MG63 (cell line): ENCODE measurements at places on chromosomes 11 and 22. TPM values are rescaled to one million over a fixed set of nuclear protein-coding genes. Genes with fewer than 3 reads are reported as not detected.

DNA sequence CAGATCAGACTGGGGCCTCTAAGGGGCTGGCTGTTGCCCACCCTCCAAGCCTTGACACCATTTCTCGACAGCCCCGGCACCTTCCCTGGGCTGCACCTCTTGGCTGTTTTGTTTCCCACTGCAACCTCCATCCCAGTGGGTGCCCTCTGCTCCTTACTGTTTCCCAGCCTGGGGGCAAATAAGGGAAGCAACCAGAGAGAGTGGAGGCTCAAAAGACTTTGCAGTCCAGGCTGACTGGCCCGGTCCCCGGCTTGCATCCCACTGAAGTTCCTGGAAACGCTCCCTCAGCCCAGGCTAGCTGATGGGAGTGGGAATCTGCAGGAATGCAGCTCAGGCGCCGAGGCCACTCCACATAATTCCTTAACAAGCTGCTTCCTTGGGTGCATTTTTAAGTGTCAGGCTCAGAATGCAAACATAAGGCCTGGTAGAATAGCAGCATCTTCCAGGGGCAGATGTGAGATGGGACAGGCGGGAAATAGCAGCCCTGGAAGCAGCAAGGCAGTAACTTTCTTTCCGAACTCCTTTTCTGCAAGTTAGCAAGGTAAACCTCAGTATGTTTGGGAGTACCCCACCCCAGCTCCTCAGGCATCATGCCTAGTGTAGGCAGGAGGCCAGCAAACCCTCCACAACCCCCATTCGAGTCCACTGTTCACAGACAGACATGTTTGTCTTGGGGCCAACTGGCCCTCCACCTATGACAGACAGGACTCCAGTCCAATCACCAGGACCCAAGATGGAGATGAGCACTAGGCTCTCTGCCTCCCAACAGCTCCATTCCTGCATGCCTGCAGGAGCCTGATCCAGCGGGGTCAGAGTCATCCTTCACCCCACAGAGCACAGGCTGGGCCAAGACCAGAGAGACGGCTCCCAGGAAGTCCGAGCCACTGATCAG is 39.3 kb downstream of the RPL27A start:
- DNase-seq = no peak

Gene MMP13
- total RNA-seq = not detected in 2 replicates

- peak; percentile 19 for DNase-seq
Observed at GRCh38 chr11:86548271-86548917, 124.0 kb downstream of the ME3 start.

GRCh38 chr11:14308897-14309387 is 50.0 kb downstream of the RRAS2 start:
- DNase-seq = no peak

Gene CRACR2B
- total RNA-seq = not detected in 2 replicates

DNA sequence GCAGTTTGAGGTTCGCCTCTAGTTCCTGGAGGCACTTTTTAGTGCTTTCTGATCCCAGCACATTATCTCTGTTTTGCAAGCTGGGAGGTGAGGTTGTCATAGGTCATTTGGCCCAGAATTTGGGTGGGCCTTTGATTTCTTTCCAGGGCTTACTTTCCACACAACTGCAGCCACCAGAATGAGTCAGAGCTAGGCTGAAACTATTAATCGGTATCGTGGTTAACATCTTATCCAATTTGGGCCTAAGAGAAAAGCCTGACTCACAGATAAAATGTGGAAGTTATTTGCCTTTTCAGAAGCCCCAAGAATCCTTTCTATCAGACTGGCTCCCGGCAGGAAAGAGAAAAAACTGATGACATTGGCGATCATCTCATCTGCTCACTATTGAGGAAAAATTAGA is 166.4 kb downstream of the KIRREL3 start:
- peak; percentile 44 for DNase-seq

- no peak for DNase-seq
Observed at GRCh38 chr22:49103314-49104059, 724.2 kb downstream of the BRD1 start.

DNA sequence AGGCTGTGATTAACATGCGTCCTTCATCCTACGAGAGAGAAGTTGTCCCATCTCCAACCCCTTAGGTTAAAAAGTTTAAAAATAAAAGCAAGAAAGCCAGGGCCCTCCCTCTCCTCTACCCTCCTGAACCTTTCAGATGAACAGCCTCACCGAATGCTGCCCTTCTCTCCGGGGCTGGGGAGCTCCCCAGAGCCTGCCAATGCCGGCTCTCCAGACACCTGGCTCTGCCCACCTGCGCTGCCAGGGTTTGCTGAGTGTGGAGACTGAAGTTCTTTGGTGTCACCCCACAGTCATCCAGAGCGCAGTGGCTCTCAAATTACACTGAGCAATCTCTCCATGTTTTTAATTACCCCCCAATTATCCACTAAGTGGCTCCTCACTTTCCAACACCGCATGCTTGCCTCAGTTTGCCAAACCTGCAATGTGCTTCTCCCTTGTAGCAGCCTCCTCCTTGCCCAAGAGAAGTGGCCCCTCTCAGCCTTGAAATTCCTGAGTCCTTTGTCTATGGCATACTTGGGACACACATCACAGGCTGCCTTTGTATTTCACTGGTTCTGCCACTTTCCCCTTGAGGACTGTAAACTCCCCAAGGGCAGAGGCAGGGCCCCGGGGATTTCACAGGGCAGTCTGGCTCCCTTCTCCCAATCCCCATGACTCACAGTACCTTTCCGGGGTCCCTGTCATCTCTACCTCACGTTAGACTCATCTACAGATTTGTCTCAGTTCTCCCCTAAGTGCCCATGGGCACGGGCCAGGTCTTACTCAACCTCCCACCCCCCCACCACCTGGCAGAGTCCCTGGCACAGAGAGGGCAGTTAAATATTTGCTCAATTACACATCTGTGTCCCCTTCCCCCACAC is 2.0 kb downstream of the MYH9 start:
- peak; percentile 86 for DNase-seq

- DNase-seq = no peak
Observed at GRCh38 chr11:45494738-45495137, 170.7 kb downstream of the CHST1 start.

DNA sequence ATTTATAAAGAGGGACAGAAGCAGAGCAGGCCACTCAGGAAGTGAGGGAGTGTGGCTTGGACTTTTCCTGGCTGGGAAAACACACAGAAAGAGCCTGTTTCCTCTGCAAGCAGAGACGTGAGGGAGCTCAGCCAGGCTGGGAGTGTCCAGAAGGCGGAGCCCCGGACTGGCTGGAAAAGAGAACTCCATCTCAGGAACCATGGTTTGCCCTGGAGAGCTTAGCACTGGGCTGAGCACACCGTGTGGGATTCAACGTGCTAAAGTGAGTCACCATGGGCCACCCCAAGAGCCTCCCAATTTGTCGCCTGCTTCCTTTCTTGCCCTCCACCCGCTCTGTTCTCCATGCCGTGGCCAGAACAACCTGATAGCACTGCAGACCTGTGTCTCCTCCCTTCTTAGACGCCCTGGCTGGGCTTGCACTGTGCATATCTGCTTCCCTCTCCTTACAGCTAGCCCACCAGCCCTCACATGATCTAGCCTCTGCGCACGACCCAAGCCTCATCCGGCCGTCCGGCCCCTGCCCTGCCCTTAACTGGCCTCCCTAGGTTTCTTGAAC is 51.8 kb downstream of the GALNT18 start:
- peak; percentile 85 for DNase-seq

Gene NXPE1
- not detected in 2 replicates for total RNA-seq

DNA sequence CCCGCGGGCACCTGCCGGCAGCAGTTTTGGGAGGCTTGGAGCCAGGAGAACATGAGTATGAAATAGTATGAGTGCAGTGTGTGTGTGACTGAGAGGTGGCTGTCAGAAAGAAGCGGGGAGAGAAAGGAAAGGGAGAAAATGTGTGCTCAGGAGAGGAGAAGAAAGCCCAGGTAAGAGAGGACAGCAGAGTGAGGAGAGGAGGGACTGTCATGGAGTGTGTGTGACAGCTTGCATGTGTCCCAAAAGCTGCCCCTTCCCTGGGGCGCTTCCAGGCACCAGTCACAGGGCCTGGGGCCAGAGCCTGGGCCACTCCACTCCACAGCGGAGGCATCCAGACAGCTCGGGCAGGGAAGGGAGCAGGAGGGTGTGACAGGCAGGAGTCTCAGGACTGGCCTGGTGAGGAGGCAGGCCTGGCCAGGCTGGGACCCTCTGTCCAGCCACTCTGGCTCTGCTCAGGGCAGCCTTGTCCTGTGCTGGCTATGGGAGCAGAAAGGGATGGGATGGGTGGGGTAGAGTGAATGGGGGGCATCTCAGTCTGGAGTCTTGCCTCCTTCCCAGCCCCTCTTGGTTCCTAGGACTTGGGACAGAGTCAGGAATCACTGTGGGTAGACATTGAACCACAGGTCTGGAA is 949 bp downstream of the MMP11 start:
- no peak for DNase-seq

Gene VWCE
- not detected in 2 replicates for total RNA-seq

- no peak for DNase-seq
Observed at GRCh38 chr11:65639623-65640482, 2.0 kb downstream of the SIPA1 start.

DNA sequence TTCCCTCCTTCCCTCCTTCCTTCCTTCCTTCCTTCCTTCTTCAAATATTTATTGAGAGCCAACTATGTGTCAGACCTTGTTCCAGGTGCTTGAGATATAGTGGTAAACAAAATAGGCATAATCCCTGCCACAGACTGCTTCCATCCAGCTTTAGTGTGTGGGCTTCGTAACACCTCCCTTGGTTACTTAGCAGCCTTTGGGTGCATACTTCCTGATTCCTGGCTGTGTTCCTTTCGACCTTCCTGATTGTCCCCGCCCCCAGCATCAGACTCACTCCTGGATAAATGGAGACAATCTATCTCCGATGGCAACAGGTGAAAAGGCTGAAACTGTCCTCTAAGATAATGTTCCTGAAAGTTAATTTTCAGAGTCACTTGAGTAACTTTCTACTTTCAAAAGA is 13.5 kb downstream of the CCDC81 start:
- no peak for DNase-seq

GRCh38 chr11:63613517-63614135 is 607 bp downstream of the PLAAT3 start:
- no peak for DNase-seq

DNA sequence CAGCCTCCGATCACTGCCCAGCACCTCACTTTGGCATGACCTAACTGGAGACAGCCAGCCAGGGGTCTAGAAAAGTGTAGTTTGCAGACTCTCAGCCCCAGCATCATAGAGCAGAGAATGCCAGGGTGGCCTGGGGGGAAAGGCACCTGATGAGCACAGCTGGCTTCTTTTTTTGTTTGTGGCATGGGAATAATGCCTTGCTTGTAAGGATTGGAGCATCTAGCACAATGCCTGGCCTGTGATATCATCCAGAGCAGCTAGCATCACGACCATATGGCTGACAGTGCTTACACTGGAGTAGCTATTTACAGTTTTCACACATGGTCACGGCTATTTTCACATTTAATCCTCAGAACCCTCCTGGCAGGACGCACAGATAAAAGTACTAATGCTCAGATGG is 594.8 kb upstream of the B3GAT1 start:
- no peak for DNase-seq
